Left cardiac atrium (tissue), 4 donors: ENCODE measurements at places on chromosomes 2 and 18. TPM values are rescaled to one million over a fixed set of nuclear protein-coding genes. Genes with fewer than 3 reads are reported as not detected.

DNA sequence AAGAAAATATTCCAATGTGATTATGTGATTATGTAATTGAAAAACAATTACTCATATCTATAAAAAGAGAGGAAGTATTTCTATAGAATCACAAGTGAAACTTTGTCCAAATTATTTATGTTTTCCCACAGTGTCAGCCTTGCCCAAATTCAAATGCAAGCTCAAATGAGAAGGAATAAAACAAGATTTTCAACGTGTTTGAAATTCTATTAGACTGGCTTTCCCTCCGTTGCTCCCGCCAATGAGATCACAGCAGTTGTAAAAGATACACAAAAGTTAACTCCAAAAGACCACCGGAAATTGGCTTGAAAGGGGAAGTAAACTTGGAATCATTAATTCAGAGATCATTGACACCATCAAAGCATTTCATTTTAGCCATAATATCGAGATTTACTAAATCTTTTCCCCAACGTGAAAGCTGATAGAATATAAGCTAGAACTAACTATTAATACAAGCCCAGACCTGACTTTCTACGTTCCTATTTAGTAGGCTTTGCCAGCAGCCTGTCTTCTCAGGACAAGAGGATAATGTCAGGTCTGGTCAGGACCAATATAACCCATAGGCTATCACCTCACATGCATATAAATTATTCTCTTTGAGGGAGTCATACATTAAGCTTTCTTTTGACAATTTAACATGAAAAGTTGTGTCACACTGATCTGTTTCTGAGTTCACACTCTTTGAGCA is 222.6 kb upstream of the CHAC2 start:
- no peak for DNase-seq

DNA sequence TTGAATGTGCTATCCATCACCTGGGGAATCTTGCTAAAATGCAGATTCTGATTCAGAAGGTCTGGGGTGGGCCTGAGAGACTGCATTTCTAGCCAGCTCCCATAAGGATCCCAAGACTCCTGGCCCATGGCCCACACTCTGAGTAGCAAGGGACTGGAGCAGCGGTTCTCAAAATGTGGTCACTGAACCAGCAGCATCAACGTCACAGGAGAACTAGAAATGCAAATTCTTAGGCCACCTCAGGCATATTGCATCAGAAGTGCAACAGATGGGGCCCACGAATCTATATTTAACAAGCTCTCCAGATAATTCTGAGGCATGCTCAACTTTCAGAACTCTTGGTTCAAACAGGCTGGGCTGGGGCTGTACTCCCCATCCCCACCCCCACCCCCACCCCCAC is 74.6 kb downstream of the DHRS9 start:
- no peak for DNase-seq

- DNase-seq = no peak
These were observed at the start of gene METTL8 for GRCh38 chr2:171433763-171434012. TSS of gene METTL8 (minus strand) at chr2:171433990. CDS start at chr2:171392185, 41,805 bp downstream.

GRCh38 chr2:226477221-226478108 is 322.2 kb downstream of the IRS1 start:
- DNase-seq = no peak

Gene SULT1C4
- 4.5 TPM for total RNA-seq

Gene SCN3A
- 1.1 TPM for total RNA-seq
